HepG2 (cell line): ENCODE measurements at places on chromosomes 5 and 9. TPM values are rescaled to one million over a fixed set of nuclear protein-coding genes. Genes with fewer than 3 reads are reported as not detected.

Gene SPATA31C1
- not detected in 2 replicates for polyA plus RNA-seq

Gene CCL21
- polyA plus RNA-seq = not detected in 2 replicates

Gene CA9
- polyA plus RNA-seq = 118 and 152 TPM in 2 replicates

Gene HRCT1
- 0.13 and 0.44 TPM in 2 replicates for polyA plus RNA-seq

GRCh38 chr9:97415146-97415545 is 3.2 kb downstream of the TDRD7 start:
- no peak for DNase-seq
